ENCODE measurements at places on chromosomes 1 and 21. TPM values are rescaled to one million over a fixed set of nuclear protein-coding genes. Genes with fewer than 3 reads are reported as not detected.

GRCh38 chr1:28243685-28244311 lies 7.9 kb downstream of the ATP5IF1 start:
- DNase-seq: no peak
- H3K27me3 ChIP-seq: no peaks in the 10 kb centered on the region
- H3K27ac ChIP-seq: no peak overlapping the region

GRCh38 chr1:230752407-230752806 lies 5.2 kb downstream of the CAPN9 start:
- H3K4me1 ChIP-seq: peaks cover 9% of the 10 kb centered on the region
- no peak overlapping the region for H3K27ac ChIP-seq
- no peaks in the 10 kb centered on the region for H3K27me3 ChIP-seq
- H3K4me3 ChIP-seq: no peak overlapping the region

GRCh38 chr1:64282351-64282750 lies 78.9 kb downstream of the UBE2U start:
- H3K27ac ChIP-seq: no peak overlapping the region
- peak; percentile 89 for DNase-seq
- no peaks in the 10 kb centered on the region for H3K27me3 ChIP-seq

DNA sequence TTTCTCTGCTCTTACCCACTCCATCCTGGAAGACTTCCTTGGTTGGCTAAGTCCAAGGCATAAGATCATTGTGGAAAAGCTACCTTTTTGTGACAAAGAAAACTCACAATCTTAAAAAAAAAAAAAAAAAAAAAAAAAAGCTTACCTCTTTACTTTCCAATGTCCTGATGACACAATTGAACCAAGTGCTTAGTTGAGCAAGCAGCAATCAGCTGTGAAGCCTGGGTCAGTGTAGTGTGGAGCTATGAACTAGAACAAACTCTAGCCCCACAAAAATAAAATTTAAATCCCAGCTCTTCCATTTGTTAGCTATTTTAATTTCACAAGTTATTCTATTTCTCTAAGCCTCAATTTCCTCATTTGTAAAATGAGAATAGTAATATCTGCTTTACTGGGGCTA lies 647.6 kb downstream of the LMO4 start:
- no peaks in the 10 kb centered on the region for H3K36me3 ChIP-seq
- H3K4me1 ChIP-seq: no peaks in the 10 kb centered on the region
- H3K27ac ChIP-seq: no peak overlapping the region
- no peak for DNase-seq

GRCh38 chr1:33860671-33861070 lies 3.2 kb upstream of the HMGB4 start:
- H3K27me3 ChIP-seq: no peaks in the 10 kb centered on the region
- no peak for DNase-seq
- H3K4me1 ChIP-seq: no peaks in the 10 kb centered on the region
- H3K4me3 ChIP-seq: no peak overlapping the region

GRCh38 chr1:110490791-110491451 lies 28.1 kb downstream of the KCNA10 start:
- DNase-seq: no peak
- no peaks in the 10 kb centered on the region for H3K27me3 ChIP-seq
- no peak overlapping the region for H3K4me3 ChIP-seq
- H3K4me1 ChIP-seq: no peaks in the 10 kb centered on the region
- no peaks in the 10 kb centered on the region for H3K36me3 ChIP-seq

- no peaks in the 10 kb centered on the region for H3K27me3 ChIP-seq
- H3K4me3 ChIP-seq: no peak overlapping the region
- no peaks in the 10 kb centered on the region for H3K4me1 ChIP-seq
- no peaks in the 10 kb centered on the region for H3K36me3 ChIP-seq
- H3K27ac ChIP-seq: no peak overlapping the region
- no peak for DNase-seq
Measured at GRCh38 chr21:29677326-29677725, 262.5 kb downstream of the GRIK1 start.

DNA sequence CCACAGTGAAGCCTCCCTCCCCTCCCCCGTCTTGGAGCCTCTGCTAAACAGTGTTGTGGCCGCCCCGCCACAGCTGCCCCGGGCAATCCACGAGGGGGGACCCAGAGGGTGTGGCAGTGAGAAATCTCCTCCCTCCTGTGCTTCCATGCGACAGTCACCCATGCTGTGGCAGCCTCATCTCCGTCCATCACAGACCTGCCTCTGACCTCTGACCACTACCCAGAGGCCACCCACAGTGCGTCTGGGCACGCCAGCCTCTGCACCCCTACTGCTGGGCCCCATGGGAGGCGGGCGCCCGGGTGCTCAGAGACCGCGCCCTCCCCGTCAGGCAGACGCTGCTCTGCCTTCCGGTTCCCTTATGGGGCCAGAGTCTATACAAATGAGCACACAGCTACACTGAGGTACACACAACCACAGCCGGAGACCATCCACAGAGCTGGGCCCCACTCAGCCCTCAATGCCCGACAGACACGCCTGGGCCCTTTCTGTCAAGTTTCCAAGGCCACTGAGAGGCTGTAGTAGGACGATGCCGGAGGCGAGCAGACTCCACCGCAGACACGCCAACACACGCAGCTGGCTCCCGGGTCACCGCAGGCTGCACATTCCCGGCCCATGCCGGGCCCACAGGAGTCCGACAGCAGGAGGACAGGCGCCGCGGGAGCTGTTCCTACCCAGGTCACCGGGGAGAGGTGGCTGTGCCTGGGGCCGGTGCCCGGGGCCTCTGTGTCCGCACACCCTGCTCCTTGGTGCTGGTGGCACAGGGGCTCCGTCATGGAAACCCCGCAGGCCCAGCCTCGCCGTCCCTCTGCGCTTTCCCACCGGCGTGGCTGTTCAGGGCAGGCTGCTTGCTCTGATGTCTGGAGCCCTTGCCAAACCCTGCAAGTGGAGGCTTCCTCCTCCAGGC lies 23.9 kb upstream of the TMEM52 start:
- H3K4me3 ChIP-seq: no peak overlapping the region
- H3K4me1 ChIP-seq: peaks cover 22% of the 10 kb centered on the region
- H3K36me3 ChIP-seq: no peaks in the 10 kb centered on the region

DNA sequence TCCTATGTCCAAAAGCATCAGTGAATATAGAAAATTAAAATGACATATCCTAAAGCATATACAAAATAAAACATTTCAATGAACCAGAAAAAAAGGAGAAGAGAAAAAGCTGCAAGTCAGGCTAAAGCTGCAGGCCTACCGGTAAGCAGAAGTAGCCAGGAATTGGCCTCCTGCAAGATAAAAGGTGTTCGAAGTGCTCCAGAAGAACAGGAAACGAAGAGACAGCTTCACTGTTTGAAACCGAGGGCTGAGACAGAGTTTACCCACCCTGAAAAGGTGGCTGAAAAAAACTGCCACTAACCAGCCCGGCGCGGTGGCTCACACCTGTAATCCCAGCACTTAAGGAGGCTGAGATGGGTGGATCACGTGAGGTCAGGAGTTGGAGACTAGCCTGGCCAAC lies 37.4 kb downstream of the NSL1 start:
- DNase-seq: no peak
- no peak overlapping the region for H3K27ac ChIP-seq
- no peaks in the 10 kb centered on the region for H3K27me3 ChIP-seq
- H3K4me1 ChIP-seq: peaks cover 13% of the 10 kb centered on the region
- no peaks in the 10 kb centered on the region for H3K36me3 ChIP-seq
- H3K4me3 ChIP-seq: no peak overlapping the region

GRCh38 chr21:45874716-45875415 lies 106.7 kb upstream of the COL6A1 start:
- peaks cover 31% of the 10 kb centered on the region for H3K4me1 ChIP-seq
- DNase-seq: peak; percentile 78
- peak overlapping the region; percentile 78 for H3K27ac ChIP-seq

DNA sequence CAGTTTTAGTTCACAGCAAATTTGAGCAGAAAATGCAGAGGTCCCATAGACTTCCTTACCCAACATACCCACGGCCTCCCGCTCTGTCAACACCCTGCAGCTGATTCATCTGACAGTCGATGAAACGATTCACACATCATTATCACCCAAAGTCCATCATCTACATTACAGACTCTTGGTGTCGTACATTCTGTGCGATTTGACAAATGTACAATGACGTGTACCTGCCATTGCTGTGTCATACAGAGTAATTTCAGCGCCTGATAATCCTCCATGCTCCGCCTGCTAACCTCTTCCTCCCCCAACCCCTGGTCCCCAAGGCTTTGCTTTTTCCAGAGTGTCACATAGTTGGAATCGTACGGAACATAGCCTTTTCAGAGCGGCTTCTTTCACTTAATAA lies 94.7 kb upstream of the SLC25A33 start:
- H3K36me3 ChIP-seq: no peaks in the 10 kb centered on the region
- DNase-seq: no peak
- H3K4me3 ChIP-seq: no peak overlapping the region
- H3K4me1 ChIP-seq: peaks cover 12% of the 10 kb centered on the region

Gene LIN9
- polyA plus RNA-seq: 2.5 TPM

Gene RPE65
- 0.02 TPM for polyA plus RNA-seq

Gene IVL
- polyA plus RNA-seq: 0.86 TPM

Gene YIPF1
- polyA plus RNA-seq: 31.7 TPM

Gene ALPL
- 1.3 TPM for polyA plus RNA-seq

Gene C1orf216
- 28.3 TPM for polyA plus RNA-seq

Measured in SK-N-SH (cell line).